ENCODE measurements at places on chromosomes 13 and 19.

DNA sequence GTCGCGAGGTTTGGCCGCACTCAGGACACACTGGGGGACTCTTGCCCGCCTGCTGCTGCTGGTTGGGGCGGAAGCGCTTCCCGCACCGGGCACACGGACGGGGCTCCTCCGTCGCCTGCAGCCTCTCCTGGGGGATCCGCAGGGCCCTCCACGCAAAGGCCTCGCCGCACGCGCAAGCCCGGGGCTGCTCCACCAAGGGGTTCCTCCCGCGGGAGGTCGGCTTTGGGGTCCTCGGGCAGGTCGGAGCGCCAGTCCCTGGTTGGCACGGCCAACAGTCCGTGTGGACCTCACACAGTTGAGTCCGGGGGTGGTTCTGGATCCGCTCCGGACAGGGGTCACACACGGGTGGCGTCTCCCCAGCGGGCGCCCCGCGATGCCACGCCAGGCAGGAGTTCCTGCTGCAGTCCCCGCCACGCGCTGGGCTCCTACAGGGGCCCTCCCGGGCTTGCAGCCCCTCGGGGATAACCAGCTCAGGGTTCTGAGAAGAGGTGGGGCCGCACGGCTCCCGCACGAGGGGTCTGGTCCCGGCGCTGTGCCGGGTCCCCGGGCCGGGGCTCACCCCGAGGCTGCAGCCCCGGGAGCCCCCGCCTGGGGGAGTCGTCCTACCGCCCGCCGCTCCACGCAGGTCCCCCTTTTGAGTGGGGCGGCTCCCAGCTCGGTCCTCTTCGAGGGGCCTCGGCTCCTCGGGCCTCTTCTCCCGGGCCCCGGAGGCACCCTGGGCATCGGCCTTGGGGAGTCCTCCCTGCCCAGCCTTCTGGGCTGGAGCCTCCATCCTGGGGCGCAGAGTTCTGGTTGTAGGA lies 6.2 kb upstream of the ZNF497 start:
- DNase-seq: no peak

- DNase-seq: no peak
These were observed 36.7 kb upstream of the SERP2 start for GRCh38 chr13:44336934-44337333.

DNA sequence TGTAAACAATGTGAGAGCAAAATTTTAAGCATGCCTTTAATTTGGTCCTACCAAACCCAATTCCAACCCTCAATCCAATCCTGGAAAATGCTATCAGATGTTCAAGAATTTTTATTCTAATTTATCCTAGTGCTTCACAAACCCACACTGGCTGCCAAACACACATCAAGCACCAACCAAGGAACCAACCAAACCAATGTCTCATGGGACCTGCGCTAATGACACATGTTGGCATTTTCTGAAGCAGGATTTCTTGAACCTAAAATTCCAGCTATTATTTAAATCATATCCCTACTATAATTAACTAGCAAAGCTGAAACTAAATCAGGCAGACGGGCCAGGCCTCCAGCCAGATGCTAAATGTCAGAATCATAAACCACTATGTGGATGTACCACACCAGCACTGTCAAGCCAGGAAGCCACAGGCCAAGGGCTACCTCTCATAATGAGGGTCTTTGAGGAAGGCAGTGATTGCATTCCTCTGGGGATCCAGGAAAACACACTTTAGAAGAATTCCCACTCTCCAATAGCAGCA lies 5.8 kb downstream of the LATS2 start:
- no peak for DNase-seq

DNA sequence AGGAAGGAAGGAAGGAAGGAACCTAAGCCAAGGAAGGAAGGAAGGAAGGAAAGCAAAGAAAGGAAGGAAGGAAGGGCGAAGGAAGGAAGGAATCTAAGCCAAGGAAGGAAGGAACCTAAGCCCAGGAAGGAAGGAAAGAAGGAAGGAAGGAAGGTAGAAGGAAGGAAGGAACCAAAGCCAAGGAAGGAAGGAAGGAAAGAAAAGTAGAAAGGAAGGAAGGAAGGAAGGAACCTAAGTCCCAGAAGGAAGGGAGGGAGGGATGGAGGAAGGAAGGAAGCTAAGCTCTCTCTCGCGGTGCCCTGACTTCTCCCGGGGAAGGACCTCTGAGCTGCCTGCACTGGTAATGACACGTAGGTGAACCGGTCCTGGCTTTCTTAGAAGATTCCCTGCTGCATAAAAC lies 1.3 kb upstream of the RUBCNL start:
- DNase-seq: no peak

DNA sequence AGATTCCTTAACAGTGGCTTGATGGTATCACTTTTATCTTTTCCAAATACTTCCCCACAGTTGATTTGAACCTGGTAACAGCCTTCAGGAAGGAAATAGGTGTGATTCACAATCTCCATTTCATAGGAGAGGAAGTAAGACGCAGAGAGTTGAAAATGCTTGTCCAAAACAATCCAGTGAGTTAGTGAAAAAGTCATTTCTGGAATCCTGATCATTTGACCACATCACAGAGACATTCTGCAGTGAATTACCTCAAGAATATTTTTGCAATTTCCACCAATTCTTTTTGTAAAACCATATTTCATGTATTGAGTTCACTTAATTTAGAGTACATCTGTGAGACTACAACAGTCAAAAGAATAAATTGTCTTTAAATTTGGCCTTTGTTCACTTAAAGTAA lies 292.8 kb downstream of the DCLK1 start:
- no peak for DNase-seq

DNA sequence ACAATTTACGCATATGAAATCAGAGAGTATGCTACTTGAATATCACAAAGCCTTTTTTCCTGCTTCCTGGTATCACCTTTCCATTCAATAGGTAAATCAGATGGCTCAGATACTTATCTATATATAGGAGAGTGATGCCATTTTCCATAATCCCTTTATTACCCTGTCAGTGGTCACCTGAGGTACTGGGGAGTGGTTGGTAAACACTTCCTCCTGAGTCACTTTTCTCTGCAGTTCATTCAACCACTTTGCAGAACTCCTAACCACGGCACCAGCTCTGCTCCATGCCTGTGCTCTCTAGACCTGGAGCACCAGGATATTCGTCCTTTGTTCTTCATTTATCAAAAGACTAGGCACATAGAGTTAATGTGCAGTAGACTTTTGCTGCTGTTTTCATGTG lies 748.5 kb upstream of the KLHL1 start:
- DNase-seq: no peak

DNA sequence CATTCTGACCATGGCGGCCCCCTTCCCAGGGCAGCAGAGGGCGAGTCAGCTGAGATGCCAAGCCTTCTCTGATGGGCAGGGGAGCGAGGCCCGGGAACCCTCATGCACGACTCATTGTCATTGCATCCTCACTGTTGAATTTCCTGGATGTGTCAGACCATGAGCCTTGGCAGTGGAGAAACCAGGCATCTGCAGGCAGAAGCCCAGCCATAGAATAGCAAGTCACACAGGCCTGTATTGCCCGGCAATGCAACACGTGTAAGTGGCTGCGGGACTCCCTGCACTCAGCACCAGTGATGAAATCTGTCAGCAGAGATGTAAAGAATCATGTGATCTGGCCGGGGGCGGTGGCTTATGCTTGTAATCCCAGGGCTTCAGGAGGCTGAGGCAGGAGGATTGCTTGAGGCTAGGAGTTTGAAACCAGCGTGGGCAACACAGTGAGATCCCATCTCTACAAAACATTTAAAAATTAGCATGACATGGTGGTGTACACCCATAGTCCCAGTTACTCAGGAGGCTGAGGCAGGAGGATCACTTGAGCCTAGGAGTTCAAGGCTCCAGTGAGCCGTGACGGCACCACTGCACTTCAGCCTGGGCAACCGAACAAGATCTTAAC lies 199.7 kb downstream of the KATNAL1 start:
- DNase-seq: no peak

GRCh38 chr19:16259385-16260159 lies 61.9 kb downstream of the AP1M1 start:
- peak; percentile 8 for DNase-seq

- no peak for DNase-seq
These were observed 704.7 kb downstream of the DIAPH3 start for GRCh38 chr13:59458908-59459579.

DNA sequence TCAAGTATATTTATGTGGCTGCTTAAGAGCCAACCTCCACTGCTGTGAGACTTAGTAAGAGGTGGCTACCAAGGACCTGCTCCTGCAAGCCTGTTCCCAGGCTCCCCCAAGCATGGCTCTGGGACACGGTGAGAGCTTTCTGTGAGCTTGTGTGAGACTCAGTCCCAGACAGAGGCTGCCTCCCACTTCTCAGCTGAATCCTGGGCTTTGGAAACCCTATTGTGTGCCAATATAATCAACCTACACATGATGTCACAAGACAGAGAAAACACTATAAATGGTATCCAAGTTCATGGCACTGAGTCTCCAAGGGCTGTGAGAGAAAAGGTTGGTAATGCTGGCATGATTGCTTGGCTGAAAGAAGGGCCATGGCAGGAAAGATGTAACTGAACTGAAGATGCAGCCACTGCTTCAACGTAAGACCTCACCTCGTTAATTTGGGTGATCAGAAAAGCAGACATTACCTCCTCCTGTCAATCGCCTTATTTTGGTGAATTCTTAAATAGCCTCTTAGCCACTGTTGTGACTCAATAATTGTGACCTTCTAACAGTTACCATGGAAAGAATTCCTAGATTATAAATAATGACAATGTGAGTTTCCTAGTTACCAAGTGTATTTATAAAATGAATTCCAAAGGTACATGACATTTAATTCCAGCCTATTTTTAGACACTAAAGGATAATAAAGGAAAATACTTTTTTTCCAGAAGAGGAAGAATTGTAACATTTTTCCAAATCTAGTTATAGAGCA lies 332.0 kb downstream of the IRS2 start:
- no peak for DNase-seq

DNA sequence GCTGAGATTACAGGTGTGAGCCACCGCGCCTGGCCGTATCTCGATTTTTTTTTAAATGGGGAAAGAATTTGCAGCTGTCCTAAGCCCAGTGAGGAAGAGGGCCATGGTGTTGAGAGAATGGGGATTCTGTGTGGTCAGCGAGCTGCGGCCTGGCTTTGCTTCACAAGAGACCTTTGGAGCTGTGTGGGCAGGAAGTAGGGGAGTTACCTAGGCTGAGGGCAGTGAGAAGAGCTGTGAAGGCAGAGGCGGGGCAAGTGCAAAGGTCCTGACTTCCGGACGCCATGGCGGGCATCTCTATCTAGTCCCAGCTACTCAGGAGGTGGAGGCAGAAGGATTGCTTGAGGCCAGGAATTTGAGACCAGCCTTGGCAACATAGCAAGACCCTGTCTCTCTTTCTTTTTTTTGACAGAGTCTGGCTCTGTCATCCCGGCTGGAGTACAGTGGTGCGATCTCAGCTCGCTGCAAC lies 4.9 kb downstream of the AP2A1 start:
- DNase-seq: no peak

DNA sequence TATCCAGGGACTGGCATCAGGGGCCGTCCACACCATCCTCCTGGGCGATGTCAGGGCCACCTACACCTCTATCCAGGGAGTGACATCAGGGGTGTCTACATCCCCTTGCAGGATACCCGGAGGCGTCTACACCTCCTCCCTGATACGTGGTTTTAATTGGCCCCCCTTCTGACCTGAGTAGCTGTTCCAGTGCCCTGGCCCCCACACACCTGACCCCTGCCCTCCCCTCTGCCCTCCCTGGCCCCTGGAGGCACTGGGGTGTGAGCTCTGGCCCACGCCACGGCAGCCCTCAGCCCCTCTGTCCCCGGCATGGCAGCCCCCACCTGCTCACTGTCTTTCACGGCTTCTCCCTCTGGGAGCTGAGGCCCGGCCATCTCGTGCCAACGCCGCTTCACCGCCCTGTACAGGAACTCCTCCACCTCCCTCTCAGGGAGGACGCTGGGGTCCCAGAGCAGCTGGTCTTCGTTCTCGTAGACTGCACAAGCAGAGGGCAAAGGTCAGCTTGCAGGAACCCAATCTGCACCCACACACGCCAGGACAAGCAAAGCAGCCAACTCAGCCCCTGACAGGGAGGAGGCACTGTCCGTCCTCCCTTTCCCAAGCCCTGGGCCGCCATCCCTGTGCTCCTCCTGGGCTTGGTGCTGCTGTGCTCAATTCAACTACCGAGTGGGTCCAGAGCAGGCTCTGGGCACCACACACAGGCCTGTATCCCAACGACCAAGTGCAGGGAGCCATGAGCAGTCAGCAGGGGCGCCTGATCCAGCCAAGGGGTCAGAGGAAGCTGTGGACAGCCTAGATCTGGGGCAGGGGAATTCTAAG lies 22.2 kb upstream of the PLPP2 start:
- DNase-seq: no peak

- no peak for DNase-seq
These were observed 159.0 kb upstream of the PCDH9 start for GRCh38 chr13:67389171-67389570.

- DNase-seq: peak; percentile 56
These were observed 19.3 kb upstream of the ZNF888 start for GRCh38 chr19:52942386-52943133.

GRCh38 chr13:111853721-111854120 lies 213.2 kb upstream of the SOX1 start:
- DNase-seq: peak; percentile 98

DNA sequence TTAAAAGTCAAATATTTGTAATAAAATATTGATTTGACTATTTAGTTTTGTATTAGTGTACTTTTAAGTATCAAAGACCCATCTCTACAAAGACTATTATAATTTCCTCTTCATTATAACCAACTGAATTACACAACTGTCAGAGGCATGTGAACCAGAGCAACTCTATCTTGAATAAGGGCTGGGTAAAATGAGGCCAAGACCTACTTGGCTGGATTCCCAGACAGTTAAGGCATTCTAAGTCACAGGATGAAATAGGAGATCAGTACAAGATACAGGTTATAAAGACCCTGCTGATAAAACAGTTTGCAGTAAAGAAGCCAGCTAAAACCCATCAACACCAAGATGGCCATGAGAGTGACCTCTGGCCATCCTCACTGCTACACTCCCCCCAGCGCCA lies 36.2 kb upstream of the ATP12A start:
- no peak for DNase-seq

GRCh38 chr19:56838909-56839651 lies 1.4 kb downstream of the PEG3 start:
- DNase-seq: no peak

DNA sequence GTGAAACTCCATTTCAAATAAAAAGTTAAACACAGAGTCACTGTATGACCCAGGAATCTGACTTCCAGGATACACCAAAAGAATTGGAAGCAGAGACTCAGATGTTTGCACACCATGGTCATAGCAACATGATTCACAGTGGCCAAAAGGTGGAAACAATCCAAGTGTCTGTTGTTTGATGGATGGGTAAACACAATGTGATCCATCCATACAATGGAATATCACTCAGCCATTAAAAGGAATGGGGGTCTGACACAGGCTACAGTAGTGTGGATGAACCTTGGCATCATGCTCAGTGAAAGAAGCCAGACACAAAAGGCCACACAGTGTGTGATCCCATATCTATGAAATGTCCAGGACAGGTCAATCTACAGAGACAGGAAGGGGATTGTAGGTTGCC lies 174.3 kb downstream of the PTPRS start:
- DNase-seq: no peak

DNA sequence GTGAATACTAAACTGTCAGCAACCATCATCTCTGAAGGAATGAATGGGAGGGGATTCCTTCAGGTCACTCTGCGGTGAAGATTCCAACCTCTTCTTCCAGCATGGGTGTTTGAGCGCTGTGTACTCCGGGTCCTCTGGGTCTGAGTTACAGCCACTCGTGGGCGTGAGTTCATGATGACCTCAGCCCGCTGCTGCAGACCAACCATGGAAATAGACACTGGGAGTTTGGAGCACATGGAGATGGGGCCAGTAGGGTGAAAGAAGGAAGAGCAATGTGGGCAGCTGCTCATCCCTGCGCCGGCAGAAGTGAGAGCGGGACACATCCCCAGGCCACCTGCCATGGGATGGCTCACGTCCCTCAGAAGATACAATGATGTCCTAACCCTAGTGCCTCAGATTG lies 16.8 kb upstream of the RAB20 start:
- DNase-seq: no peak

GRCh38 chr19:43527860-43528622 lies 1.0 kb upstream of the ETHE1 start:
- DNase-seq: peak; percentile 64

Data from DMS79 (cell line).